Stimulated activated memory B cell treated with anti-CD40 and anti-IgM and Interleukin-4, amounts not matched to agents 10 μg/mL and 1 μg/mL and 100 μg/mL, for 72 hours (primary cell): ENCODE measurements at places on chromosomes 2 and 18.

DNA sequence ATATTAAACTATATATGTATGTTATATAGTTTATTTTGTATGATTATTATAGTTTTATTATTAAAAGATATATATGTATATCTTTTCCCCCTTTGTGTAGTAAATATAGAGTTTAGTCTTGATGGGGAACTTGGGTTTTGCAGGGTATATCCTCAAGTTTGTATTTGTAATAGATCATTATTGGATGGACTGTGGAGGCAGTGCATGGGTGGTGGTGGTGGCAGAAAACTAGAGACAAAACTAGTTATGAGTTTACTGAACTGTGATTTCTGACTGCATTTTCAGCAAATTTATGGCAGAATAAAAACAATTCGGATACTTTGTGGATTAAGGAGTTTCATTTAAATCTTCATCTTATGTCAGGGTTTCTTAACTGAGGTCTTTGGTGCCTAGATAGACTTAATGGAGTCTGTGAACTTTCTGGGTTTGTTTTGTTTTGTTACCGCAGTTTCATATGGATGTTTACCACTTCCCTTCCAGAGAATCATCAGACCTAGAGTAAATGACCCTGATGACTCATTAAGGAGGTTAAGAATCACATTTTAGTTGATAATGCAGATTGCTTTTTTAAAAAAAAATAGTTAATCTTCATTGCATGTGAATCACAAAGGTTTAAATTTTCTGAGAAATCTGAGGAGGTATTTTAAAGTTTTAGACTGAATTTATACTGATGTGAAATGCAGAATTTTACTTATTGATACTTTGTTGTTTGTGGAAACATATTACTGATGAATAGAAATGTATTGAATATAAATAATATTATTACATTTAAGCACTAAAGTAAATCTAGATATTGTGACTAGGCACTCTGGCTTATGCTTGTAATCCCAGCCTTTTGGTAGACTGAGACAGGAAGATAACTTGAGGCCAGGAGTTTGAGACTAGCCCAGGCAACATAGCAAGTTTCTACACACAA is 14.5 kb downstream of the EPC2 start:
- peak overlapping the region; percentile 77 for H3K27ac ChIP-seq
- no peaks in the 10 kb centered on the region for H3K36me3 ChIP-seq
- peak overlapping the region; percentile 55 for H3K4me3 ChIP-seq

DNA sequence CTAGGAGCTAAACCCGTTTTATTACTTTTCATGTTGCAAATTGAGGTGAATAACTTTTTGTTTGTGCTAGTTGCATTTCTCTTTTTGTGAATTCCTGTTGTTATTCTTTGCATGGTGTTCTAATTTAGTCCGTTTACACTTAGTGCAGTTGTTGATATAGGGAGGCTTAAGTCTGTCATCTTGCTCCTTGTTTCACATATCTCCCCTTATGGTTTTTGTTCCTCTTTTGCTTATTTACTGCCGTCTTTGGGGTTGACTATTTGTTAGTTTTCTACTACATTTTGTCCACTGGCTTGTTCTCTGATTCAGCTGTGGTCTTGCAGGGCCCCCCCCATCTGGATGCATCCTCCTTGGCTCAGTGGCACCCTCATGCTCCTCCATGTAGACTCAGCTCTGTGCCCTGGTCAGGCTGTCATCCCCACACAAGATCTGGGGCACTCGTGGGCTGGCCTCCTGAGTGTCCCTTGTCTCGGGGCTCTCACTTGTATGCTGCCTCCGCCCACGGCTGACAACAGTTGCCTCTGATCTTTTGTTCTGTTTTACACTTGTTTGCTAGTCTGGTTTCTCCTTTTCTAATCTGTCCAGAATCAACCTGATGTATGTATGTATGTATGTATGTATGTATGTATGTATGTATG is 42.9 kb upstream of the ASB1 start:
- no peak for ATAC-seq
- no peaks in the 10 kb centered on the region for H3K27me3 ChIP-seq
- H3K27ac ChIP-seq = no peak overlapping the region
- H3K36me3 ChIP-seq = peaks cover 40% of the 10 kb centered on the region
- H3K4me1 ChIP-seq = peaks cover 12% of the 10 kb centered on the region

GRCh38 chr2:180174580-180174979 is 167.5 kb upstream of the CWC22 start:
- H3K36me3 ChIP-seq = peaks cover 5% of the 10 kb centered on the region
- ATAC-seq = no peak
- H3K4me3 ChIP-seq = no peak overlapping the region
- no peak overlapping the region for H3K27ac ChIP-seq

DNA sequence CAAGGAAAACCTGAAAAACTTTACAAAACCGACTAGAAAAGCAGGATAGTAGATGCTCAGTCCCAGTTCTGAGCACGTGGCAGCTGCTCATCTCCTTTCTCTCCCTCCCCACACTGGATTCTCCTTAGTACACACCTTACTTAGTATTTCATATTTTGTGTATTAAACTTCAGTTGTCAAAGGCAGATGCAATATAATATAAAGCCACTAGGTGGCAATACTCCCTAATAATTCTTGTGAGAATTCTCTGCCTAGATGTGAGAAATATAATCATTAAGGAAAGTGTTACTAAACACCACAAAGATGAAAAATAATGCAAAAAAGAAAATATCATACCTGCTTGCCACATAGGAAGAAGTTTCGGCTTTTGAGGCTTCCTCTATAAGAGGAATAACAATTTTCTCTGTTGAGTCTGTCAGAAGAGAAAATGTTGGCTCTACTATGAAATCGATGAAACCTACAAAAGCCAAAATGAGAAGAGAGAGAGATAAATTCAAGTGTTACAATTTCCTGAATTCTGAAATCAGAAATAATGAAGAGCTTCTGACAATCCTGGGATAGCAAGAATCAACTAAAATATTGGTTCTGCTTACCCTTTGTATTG is 200.6 kb downstream of the PPP1R1C start:
- H3K36me3 ChIP-seq = peaks cover 7% of the 10 kb centered on the region
- H3K4me1 ChIP-seq = no peaks in the 10 kb centered on the region
- ATAC-seq = no peak
- peaks cover 12% of the 10 kb centered on the region for H3K27me3 ChIP-seq

GRCh38 chr2:171406044-171406443 is 27.7 kb downstream of the METTL8 start:
- H3K27ac ChIP-seq = peak overlapping the region; percentile 82
- ATAC-seq = peak; percentile 89
- H3K36me3 ChIP-seq = peaks cover 45% of the 10 kb centered on the region

DNA sequence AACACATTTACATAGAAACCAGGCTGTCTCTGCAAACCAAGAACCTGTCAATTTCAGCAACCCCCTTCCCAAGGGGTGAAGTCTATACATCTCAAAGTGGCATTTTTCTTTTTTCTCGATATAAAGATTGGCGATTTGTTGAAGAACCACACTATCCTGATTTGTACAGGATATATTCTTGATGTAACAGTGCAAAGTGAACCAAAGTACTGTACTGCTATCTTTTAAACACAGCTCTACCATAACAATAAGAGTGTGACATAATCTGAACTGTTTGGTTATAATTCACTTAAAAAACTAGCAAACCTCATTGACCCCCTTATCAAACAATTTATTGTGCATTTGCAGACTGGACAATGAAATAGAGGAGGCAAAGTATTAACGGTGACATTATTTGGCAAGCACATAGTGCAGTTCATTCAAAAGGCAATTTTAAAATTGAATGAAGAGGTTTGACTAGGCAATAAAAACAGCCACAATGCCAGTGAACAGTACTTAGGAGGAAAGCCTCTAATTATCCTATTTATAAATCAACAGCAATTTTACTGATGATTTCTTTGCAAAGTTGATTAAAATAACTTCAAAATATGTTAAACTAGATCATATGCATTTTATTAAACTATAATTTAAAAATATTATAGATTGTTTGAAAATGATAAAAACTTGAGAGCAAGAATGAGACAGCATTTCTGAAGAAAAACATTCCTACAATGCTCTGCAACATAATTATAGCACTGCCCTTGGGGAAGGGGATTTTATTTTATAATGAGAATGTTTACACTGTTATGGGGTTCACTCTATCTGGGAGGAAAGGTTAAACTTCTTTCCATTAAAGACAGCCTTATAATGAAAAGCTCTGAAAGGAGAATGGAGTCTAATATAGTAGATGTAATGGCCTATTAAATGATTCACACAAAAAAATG is 440.9 kb downstream of the ZEB2 start:
- no peak overlapping the region for H3K27ac ChIP-seq
- H3K4me1 ChIP-seq = peaks cover 8% of the 10 kb centered on the region
- H3K27me3 ChIP-seq = no peaks in the 10 kb centered on the region

GRCh38 chr18:28063926-28064325 is 113.0 kb downstream of the CDH2 start:
- no peak overlapping the region for H3K27ac ChIP-seq
- H3K27me3 ChIP-seq = no peaks in the 10 kb centered on the region
- no peaks in the 10 kb centered on the region for H3K36me3 ChIP-seq
- no peak for ATAC-seq

GRCh38 chr2:173964565-173965371 is 405 bp downstream of the SP3 start:
- peak overlapping the region; percentile 93 for H3K4me3 ChIP-seq
- H3K4me1 ChIP-seq = peaks cover 43% of the 10 kb centered on the region
- ATAC-seq = peak; percentile 60
- H3K36me3 ChIP-seq = peaks cover 36% of the 10 kb centered on the region
- H3K27ac ChIP-seq = peak overlapping the region; percentile 99
